Stimulated activated CD4-positive, alpha-beta T cell treated with anti-CD3 and anti-CD28 coated beads, Interleukin-12 subunit alpha, Interleukin-12 subunit beta, amount 100 ng/mL, for 48 hours (primary cell): ENCODE measurements at places on chromosomes 4 and X.

GRCh38 chr4:55608591-55608990 is 16.5 kb upstream of the PDCL2 start:
- no peak for DNase-seq

DNA sequence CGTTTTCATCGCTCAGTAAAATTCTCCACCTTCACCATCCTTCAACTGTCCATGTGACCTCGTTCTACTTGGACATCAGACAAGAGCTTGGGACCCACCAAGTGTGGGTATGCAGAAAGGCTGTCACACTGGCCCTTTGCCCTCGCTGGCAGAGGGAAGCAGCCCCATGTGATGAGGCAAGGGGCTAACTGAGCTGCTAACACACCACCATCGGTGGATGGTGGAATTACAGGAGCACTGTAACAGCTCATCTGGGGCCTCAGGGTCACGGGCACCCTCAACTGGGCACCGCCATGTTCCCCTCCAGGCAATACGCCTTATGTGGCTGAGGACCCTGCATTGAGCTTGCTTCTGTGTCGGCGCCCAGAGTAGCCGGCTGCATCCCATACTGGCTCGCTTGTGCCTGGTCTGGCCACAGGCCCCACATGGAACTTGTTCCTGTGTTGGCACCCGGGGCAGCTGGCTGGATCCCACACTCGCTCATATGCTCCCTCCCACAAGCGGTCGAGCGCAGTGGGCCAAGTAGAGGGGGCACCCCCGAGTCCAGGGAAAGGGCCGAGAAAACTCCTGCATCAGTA is 109.5 kb downstream of the TAB3 start:
- DNase-seq: no peak

- no peak for DNase-seq
These were observed 357.7 kb upstream of the BOD1L1 start for GRCh38 chr4:13984991-13985800.

- DNase-seq: no peak
These were observed 53.3 kb downstream of the RTL5 start for GRCh38 chrX:72078411-72078810.

DNA sequence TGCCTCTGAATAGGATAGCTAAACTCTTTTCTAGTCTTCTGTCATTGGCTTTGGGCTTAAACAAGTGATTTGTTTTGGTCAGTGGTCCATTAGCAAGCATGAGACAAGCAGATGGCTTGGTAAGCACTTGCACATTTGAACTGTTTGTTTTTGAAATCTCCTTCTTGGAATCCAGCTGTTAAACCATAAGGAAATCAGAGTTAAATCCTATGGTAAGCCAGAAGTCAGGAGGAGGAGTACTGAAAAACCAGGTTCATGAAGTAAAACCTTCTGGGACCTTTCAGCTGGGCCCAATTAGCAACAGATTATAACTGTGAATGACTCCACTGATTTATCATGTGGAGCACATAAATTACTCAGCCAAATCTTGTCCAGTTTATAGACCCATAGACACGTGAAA is 1042.5 kb upstream of the PABPC4L start:
- no peak for DNase-seq

- DNase-seq: no peak
These were observed 4.3 kb downstream of the ZXDB start for GRCh38 chrX:57596109-57596508.

DNA sequence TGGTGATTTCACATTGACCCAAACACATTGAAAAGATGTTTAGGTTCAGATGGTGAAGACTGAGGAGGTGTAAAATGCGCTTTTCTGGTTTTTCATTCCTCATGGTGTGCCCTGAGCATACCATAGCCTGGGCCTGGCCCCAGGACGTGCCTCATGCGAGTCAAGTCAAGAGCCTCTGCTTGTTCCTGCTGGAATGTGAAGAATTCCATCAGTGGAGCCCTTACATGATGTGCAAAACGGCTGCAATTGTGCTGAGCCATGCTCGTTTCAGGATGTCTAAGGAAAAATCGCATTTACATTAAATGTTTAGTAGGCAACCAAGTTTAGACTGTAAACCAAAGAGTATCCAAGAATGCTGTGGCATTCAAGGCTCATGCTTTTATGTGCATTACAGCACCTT is 34.9 kb downstream of the GYG2 start:
- DNase-seq: no peak
